Foreskin keratinocyte (primary cell): ENCODE measurements at places on chromosomes 4 and X.

DNA sequence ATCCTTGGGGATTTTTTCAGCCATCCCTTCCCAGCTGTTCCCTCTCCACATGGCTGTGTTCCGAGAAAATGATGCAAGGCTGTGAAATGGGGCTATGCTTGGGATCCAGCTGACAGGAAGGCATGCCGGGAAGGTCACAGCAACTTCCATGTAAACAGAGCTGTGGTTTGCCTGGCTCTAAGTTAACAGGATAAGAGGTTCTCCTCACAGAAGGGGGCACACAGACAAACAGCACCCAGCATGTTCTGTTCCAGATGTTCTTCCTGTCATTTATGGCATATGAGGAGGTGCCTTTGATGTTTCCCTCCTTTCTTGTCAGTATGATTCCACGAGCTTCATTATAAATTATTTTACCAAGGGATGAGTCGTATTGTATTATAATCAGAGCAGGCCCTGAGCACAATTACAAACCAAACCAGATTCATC lies 220.7 kb downstream of the ANTXR2 start:
- DNase-seq = no peak

DNA sequence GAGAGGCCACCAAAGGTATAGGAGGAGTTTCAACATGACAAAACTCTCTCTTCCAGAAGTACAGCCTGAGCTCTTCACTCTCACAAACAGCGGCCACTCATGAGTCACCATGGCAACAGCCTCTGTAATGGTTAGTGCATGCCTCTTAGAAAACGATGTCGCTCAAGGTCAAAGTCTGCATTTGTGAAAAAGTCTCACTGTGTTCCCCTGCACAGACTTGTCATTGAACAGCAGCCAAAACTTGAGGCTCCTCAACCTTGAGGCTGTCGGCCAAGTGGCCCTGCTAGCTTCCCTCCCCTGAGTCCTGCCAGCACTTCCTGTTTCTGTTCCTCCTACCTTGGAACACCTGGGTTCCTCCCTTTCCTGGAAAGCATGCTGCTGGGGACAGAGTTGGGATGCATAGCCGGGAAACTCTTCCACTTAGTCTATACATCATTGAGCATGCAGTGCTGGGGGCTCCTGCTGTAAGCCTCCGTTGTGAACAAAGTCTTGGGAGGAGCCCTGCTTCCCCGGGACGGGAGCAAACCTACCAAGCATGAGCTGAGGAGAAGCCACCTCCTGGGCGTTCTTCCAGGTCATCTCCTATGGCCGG lies 66.6 kb downstream of the ING2 start:
- DNase-seq = peak; percentile 56

DNA sequence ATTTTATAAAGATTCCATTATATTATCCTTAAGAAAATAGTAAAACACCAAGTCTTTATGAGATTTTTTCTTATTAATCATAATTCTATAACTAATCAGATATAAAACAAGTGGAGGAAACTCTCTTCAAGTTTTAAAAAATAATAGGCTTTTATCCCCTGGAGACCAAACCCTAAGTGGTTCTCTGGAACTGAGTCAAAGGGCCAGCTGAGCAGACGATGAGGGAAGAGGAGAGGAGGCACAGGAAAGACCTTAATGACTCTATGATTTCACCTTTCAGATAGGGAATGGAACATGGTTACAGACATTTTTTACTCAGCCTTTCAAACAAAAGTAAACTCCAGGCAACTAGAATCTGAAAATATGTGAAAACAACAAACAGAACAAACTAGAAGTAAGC lies 201.8 kb downstream of the SLC39A8 start:
- no peak for DNase-seq

DNA sequence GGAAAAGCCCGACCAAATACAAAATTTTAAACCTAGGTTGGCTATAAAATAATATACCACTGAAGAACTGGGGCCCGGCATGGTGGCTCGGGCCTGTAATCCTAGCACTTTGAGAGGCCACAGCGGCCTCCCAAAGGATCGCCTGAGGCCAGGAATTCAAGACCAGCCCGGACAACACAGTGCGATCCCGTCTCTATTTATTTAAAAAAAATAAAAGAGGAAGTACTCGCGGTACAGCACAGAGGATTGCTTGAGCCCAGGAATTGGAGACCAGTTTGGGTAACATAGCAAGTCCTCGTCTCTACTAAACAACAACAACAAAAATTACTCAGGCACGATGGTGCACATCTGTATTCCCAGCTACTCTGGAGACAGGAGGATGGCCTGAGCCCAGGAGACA lies 44.8 kb upstream of the CDKN2AIP start:
- DNase-seq = no peak

GRCh38 chr4:123891881-123892280 lies 495.3 kb downstream of the SPRY1 start:
- no peak for DNase-seq

DNA sequence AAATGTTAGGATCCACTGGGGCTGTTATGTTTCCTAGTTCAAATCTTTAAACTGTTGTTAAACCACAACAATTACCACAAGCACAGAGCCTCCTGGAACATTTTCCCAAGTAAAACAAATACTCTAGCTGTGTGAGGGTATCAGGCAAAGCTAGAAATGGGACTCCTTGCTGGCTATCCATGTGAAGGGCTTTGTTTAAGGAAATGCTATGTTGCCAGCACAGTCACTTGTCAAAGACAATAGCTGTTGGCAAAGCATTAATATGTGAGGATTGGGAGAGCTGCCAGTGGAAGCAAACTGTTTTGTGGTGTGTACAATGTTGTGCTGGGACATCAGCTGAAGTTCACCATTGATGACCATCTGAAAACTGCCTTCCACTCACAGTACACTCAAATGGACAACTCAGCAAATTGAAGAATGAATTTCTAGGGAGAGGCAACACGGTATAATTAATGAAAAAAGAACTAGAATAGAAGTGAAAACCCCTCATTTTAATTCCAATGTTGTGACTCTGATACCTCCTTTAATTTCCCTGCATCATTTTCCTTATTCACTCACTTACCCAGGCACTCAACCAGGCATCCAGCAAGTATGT lies 100.8 kb downstream of the ANXA3 start:
- no peak for DNase-seq

DNA sequence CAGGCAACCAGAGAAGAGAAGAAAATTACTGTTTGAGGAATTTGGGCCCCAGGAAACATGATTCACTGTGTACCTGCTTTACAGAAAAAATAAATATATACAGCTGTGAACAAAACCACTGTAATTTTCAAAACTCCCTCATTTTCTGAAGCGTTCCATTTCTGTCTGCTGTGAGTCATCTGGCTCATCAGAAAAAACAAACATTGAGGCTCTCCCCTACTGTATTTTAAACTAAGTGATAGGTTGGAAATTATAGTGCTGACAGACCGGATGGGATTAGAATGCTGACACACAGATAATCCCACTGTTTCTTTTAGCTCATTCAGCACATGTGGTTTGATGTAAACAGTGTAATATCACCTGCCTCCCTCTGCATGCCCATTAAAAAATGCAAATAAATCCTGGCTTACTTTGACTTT lies 847.0 kb downstream of the TRIML1 start:
- peak; percentile 92 for DNase-seq

DNA sequence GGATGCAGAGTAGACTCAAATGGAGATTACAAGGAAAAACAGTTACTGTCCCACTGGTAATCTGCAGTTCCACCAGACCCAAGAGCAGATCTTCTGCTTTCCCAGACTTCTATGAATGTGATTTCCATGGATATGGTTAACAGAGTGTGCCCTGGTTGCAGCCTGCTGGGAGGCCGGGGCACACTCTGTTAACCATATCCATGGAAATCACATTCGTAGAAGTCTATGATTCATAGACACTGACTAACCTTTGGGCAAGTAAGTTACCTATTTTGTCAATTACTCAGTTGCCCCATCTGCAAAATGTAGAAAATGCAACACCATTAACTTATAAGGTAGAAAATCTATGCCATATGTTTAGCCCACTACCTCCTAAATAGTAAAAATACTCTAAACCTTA lies 443.1 kb upstream of the PITX2 start:
- DNase-seq = no peak

DNA sequence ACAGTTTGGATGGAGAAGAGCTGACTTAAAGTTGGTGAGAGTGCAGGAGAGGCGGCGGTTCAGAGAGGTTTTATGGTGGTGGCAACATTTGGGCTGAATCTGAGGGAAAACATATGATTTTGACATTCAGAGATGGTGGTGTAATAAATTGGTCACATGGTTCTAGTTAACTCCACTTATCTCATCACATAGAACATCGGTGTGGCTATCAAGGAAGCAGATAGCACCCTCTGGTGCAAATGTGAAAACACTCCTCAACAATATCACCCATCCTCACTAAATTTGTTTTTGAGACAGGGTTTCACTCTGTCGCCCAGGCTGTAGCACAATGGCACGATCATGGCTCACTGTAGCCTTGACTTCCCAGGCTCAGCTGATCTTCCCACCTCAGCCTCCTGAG lies 28.8 kb downstream of the SUPT20HL2 start:
- no peak for DNase-seq

GRCh38 chrX:13550346-13550745 lies 19.1 kb upstream of the EGFL6 start:
- DNase-seq = no peak

- DNase-seq = no peak
These were observed 843 bp downstream of the RPL34 start for GRCh38 chr4:108620933-108621905.

- no peak for DNase-seq
These were observed 40.7 kb downstream of the MTTP start for GRCh38 chr4:99615170-99615820.

DNA sequence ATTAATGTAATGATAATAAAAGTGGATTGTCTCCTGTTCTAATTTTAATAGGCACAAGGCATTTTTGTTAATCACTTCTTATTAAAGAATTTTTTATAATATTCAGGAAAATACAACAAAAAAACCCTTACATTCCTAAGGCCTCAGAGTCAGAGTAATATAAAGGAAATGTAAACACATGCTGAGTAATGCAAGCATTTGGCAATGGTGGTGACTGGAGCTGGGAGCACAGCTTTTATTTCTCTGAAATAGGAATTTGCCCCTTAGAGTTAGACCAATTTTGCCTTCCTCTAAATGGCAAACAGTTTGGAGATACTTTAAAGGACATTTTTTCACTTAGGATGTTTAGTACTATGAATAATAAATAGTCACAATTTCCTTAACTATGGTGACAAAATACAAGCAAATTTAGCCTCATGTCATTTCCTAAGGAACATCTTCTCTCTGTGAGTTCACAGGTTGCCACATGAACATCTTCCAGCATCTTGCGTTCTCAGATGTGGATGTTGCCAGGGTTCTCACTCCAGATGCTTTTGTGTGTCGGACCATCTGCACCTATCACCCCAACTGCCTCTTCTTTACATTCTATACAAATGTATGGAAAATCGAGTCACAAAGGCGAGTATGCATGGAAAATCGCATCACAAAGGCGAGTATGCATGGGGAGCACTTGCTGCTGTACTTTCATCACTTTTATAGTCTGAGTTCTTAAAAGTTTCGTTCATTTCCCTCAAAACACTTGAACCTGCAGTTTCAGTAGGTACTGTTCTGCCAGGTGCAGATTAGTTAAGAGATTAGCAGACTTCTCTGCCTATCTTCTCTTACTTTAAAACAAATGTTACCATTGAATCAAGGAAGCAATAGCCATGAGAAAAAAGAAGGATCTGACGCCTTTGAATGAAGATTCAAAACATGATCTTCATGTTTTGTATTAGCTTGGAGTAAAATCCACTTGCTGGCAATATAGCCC lies 15.9 kb upstream of the F11 start:
- peak; percentile 26 for DNase-seq

DNA sequence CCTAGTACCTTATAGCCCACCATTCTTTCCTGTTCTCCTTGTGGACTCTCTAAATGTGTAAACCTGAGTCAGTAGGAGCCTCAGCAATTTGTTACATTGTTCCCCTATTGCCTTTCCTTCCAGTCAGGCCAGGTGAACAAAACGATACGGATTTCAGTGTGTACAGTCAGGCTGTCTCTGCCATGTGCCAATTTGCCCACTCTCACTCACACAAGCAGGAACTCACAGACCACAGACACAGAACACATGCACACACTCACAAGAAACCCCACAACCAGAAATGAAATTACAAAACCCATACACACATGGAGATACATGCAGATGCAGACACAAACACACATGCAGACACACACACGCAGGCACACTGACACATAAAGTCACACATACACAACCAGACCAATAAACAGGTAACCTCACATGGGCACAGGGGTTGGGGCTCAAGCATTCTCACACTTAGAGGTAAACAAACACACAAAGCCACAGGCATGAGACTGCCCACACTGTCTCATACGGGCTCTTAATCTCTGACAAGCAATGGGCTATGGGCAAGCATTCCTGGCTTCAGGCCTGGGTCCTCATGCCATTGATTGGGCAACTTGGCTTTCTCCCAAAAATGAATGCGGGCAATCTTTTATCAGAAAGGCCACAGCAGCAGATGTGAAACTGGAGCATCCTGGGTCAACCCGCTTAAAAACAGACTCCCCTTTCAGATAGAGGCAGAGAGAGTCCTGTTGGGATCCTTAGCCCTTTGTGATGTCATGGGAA lies 68.7 kb downstream of the NBDY start:
- DNase-seq = no peak
